ENCODE measurements at places on chromosomes 2 and 18.
A peak's percentile ranks its signal among the peaks of the same experiment; 100 is the strongest.

GRCh38 chr2:17069564-17069963 is 403.9 kb upstream of the CYRIA start:
- no peak for DNase-seq

- DNase-seq: no peak
Observed at GRCh38 chr2:8620611-8621382, 61.1 kb upstream of the ID2 start.

- DNase-seq: no peak
Observed at GRCh38 chr2:7931808-7932207, 750.0 kb upstream of the ID2 start.

GRCh38 chr2:152470861-152471854 is 136.2 kb downstream of the FMNL2 start:
- no peak for DNase-seq

GRCh38 chr18:10030816-10031541 is 117.2 kb downstream of the VAPA start:
- no peak for DNase-seq

DNA sequence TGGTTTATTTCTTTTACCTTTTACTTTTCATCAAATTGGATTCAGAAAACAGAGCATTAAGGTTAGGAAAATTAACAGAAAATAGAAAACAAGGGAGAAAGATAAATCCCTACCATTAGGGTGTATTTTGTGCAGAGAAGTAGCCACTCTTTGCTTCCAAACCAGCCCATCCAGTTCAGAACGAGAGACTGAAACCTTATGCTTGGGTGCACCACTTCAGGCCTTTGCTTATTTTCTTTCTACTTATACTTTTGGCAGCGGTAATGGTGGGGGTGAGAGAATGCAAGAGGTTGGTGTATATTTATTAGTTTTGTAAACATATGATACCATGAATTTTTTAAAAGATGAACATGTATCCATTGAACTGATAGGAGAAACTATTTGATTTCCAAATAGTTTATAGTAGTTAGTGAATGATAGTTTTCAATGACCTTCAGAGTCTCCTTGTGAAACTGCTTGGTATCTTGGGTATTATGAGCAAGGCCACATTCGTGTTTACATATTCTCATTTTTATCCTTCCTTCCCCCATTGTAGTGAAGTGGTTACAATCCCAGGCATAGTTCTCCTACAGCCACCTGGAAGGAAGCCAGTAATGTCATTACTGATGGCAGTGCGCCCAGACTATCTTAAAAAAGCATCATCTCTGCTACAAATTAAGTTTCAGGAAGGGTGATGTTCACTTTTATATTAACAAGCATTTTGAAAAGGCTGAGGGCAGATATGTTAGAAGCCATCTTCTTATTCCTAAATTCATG is 60.8 kb downstream of the MFSD6 start:
- DNase-seq: peak; percentile 95

DNA sequence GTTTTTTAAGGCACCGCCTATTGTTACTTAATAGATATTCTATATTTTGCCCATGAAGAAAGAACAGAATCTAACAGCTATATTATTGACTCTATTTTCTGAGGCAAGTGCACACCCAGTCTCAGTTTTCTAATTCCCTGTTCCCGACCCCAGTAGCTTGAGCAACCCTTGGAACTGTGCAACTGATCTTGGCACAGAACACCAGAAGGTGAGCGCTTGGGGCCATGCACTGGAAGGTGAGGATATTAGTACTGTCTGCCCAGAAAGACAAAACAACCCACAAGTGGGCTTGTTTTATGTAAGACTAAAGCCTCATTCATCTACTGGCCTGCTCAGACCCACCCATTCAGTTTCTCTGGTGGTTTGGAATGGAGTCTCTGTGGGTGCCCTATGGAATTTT is 188.8 kb upstream of the LINC00305 start:
- DNase-seq: no peak

DNA sequence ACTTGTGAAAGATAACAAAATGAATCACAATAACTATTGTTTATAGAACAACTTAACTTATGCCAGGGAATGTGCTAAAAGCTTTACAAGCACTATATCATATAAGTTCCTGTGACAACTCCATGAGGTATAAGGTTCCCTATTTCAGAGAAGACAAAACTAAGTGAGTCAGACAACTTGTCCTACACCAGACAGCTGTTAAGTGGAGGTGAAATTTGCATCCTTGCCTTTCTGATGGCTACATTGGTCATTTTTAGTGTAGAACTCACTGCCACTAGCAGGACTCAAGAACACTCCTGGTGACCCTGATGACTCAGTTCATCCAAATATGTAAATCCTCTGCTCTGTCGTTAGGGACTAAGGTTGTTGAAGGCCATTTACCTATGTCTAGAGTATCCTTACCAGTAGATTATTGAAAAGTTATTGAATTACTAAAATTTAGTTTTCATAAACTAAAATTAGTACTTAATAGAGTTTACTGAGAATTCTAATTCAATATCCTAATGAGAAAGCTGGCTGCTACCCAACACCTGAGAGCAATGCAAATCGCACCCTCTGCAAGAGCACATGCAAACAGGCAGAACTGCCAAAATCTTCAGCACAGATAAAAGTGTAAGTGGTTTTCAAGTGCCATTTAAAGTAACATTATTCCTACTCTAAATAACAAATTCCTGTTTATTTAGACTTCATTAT is 636.2 kb downstream of the NRXN1 start:
- no peak for DNase-seq

Measured in DMS 273 treated with DMSO at 0.1 percent for 48 hours (cell line).